Effector CD8-positive, alpha-beta T cell (primary cell): ENCODE measurements at places on chromosomes 5 and 9.
A peak's percentile ranks its signal among the peaks of the same experiment; 100 is the strongest.

- no peak for DNase-seq
Observed at GRCh38 chr9:27421577-27421976, 102.5 kb upstream of the IFNK start.

- no peak for DNase-seq
Observed at GRCh38 chr9:129174724-129175514, 3.1 kb downstream of the IER5L start.

- DNase-seq = no peak
Observed at GRCh38 chr5:123554601-123555000, 42.6 kb downstream of the CSNK1G3 start.

DNA sequence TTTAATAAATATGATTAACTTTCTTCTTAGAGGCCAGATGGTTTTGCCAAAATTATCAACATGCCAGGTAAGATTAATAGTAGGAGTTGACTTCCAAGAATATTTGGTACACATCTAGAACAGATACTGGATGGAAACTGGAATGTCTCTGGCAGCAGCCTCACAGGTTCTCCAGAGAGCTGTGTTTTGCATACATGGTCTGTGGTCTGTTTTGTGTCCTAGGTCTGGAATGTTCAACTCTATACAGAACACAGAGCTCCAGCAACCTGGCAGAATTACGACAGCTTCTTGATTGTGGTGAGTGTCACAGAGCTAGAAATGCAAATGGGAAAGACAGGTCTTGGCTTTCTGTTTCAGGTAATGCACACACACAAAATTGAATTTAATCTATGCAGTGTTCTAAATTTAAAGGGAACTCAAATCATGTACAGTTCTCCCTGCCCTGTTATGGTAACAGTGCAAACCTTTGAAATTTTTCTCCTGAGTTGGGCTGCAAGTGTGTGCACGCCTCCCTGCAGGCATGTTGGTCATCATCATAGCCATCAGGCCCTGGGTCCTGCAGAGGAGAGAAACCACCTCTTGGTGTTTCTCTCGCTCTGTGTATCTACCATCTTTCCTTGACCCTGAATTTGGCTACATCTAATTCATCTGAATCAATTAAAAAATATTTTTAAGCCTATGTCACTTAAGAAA lies 58.3 kb downstream of the PIK3R1 start:
- DNase-seq = no peak

GRCh38 chr9:116913536-116913935 lies 226.4 kb downstream of the TRIM32 start:
- no peak for DNase-seq

- DNase-seq = no peak
Observed at GRCh38 chr9:132155568-132155895, 6.3 kb upstream of the NTNG2 start.

GRCh38 chr5:17620627-17621026 lies 10.4 kb downstream of the TAF11L12 start:
- DNase-seq = no peak

DNA sequence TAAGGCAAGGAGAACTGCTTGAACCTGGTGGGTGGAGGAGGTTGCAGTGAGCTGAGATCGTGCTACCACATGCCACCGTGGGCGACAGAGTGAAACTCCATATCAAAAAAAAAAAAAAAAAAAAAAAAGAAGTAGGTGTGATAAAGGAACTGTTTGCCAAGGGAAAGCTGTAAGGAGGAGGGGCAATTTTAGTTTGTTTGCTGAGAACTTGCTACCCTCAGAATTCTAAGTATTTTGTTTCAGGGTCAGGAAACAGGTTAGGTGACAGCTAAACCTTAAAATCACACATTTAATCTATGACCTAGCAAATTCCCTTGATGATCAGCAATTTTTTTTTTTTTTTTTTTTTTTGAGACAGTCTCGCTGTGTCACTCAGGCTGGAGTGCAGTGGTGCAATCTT lies 7.2 kb upstream of the ARRDC3 start:
- no peak for DNase-seq

- no peak for DNase-seq
Observed at GRCh38 chr5:1510631-1511030, 13.1 kb downstream of the LPCAT1 start.

- DNase-seq = no peak
Observed at GRCh38 chr5:180790020-180790419, 12.6 kb downstream of the MGAT1 start.

GRCh38 chr5:52725065-52725746 lies 62.5 kb upstream of the ITGA1 start:
- peak; percentile 16 for DNase-seq

- no peak for DNase-seq
Observed at GRCh38 chr9:113654605-113655428, 191.3 kb downstream of the RGS3 start.

GRCh38 chr9:121289026-121289771 lies 21.2 kb downstream of the GSN start:
- DNase-seq = no peak

GRCh38 chr5:133250527-133250926 lies 198.7 kb downstream of the HSPA4 start:
- DNase-seq = no peak

DNA sequence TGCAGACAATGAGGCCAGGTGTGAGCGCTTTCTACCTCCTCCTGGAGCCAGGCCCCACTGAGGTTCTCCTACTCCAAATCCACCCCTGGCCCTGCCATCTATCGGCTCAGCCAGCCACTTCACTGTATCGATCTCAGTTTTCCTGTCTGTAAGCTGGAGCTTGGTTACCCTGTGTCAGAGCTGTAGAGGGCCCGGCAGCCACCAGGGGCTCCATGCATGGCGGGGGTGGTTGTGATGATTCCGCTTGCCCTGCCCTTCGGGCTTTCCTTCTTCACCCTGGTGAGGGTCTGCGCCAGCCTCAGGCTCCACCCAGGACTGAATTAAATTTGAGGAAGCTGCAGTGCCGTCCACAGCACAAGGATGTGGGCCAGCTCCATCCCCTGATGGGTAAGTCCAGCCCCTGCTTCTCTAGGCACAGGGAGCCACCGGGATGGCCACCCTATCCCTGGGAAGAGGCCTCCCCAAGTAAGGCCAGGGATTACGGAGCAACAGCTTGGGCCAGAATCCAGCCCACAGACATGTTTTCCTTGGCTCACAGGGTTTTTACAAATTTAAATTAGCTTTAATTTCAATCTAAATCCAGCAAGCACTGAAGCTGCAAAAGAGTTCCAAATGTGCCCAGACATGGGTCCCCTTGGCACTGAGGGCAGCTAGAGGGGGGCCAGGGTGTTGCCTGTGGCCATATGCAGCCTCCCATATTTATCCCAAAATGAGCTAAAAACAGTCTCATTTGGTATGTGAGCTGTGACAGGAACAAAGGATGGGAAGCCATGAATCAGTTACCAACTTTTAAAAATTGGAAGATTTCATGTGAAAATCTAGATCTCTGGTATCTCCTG lies 89.1 kb upstream of the FBXW11 start:
- no peak for DNase-seq

- no peak for DNase-seq
Observed at GRCh38 chr5:66972004-66972403, 224.6 kb downstream of the CD180 start.

DNA sequence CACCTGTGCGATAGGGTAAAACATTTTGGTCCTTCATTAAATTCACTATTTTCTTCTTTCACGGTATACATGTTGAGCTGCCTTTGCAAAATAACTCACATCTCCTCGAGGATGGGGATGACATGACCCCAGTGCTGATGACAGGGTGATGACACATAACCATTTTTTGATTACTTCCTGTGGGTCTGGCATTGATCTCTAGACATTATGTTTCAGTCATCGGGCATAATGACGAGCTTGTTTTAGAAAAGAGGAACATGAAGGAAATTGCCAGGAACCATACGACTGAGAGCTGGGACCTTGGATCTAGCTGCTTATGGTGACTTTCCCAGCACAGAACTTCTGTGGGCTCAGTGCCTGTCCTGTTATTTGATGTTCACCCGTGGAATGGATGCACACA lies 25.2 kb downstream of the COL5A1 start:
- DNase-seq = no peak

- no peak for DNase-seq
Observed at GRCh38 chr5:150397146-150397781, 15.4 kb downstream of the CD74 start.

GRCh38 chr9:117411547-117411946 lies 3.3 kb downstream of the ASTN2 start:
- DNase-seq = no peak

- no peak for DNase-seq
Observed at GRCh38 chr5:113204525-113205161, 228.0 kb downstream of the DCP2 start.

DNA sequence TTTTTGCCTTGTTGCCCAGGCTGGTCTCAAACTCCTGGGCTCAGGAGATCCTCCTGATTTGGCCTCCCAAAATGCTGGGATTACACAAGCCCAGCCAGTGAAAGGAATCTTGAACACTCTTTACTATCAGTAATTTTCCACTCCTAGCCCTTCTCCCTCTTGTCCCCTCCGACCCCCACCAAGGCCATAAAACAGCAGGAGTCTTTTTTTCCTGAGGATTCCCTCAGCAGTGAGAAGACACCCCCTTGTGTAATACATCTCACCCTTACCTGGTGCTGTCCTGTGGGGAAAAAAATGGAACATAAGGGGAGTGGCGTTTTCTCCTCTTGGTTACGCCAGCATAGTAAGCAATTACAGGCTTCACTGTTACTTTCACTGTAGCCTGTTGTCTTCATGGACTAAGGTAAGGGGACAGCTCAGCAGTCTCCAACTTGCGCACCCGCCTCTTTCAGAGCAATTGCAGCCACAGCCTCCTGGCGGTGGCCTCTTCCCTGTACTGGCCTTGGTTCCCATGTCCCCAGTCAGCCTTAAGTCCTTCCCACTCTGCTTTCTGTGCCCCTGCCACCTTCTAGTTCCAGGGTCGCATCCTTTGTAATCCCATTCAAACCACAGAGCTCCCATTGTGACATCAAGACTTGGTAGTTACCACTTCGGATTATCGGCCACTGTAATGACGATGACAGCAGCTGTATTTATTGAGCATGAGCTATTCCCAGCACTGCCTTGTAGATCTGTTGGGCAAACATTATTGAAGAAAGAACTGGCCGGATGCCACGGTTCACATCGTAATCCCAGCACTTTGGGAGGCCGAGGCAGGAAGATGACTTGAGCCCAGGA lies 10.0 kb downstream of the NAIF1 start:
- DNase-seq = no peak

GRCh38 chr9:134585746-134586706 lies 55.6 kb upstream of the COL5A1 start:
- no peak for DNase-seq

GRCh38 chr9:121272401-121272948 lies 4.5 kb downstream of the GSN start:
- no peak for DNase-seq

GRCh38 chr5:103336941-103337340 lies 78.4 kb downstream of the MACIR start:
- no peak for DNase-seq

DNA sequence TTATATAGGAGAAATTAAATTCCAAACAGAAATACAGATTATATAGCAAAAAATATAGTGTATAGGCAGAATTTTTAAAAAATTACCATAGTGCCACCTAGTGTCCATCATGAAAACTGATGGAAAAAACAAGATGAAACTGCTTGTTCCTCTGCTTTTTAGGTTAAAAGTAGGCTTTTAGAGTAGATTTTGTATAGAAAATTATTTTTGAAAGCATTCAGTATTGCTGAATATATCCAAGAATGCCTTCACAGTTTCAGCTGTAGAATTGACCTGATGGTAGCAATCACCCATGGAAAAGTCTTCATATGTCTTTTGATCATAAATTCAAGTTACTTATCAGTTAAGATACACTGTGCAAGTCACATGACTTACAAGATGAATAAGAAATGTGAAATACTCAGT lies 19.7 kb downstream of the RIOK2 start:
- no peak for DNase-seq

DNA sequence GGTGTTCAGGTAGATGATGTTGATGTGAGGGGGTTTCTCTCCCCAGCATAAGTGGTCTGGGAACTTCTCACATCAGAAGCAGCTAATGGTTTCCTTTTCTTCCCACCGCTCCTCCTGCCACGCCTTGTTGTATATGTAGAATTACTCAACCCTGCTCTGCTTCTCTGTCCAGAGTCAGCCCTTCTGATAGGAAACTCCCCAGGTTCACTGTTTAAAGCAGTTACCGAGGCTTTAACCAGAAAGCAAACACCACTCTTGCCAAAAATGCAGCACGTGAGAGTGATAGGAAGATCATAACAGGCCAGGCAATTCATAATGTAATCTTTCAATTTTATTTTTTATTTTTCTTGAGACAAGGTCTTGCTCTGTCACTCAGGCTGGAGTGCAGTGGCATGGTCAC lies 10.5 kb upstream of the TMEM252 start:
- DNase-seq = no peak

GRCh38 chr5:111412593-111412992 lies 99.7 kb downstream of the STARD4 start:
- DNase-seq = no peak

DNA sequence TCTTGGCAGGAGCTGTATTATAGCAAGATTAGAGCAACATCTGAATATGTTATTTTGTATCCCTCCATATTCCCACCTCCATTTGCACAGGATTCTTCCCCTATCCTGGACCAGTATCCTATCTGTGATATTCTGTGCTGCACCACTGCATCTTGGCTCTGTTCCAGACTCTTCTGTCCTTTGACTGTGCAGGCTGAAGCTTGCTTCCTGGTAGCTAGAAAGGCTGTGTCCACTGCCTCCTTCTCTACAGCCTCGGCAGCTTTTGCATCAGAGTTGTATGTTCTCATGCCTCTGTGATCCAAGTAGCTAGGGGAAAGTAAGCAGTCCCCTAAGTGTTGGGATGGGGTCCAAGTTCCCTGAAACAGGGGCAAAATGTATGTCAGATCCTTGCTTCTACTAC lies 104.1 kb downstream of the GAS1 start:
- DNase-seq = no peak

DNA sequence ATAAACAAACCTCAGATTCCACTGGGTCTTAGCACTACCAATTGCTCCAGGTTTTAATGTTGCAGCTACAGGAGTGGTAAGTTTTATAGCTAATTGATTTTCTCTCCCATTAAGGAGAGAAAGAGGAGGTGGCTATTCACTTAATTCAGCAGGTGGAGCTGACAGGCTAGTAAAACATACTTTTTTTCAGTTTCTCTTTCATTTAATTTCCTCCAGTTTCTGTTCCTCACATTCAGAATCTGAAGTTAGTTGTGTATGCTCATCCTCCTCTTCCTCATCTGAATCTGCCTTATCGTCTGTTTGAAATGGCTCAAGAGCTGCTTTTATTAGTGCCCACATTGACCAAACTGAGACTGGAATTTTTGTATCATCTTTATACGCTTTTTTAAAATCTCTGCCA lies 98.0 kb downstream of the PLPPR1 start:
- DNase-seq = no peak

DNA sequence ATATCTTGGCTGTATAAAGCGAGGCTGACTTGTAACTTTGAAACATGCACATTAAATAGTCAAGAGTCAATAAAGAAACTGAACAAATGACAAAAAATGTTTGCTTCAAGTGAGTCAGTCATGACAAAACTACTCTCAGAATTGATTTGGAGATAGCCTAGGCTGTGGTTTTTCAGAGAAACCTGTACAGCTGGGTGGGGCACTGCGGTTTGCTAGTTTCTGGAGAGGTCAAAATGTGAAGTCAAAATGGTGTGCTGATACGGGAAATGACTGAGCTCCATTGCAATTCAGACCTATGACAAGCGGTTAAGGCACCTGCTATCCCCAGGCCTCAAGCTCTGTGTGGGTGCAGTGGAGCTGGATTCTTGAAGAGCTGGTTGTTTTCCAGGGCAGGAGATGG lies 10.3 kb upstream of the CD180 start:
- peak; percentile 40 for DNase-seq

- DNase-seq = no peak
Observed at GRCh38 chr5:133921979-133922378, 46.4 kb downstream of the C5orf15 start.

- DNase-seq = no peak
Observed at GRCh38 chr5:102767862-102768261, 12.8 kb downstream of the PAM start.
